HCT116 (cell line): ENCODE measurements at places on chromosomes 12 and 14.
A peak's percentile ranks its signal among the peaks of the same experiment; 100 is the strongest.

GRCh38 chr12:52169886-52170285 lies 21.9 kb downstream of the KRT80 start:
- no peak for DNase-seq

- DNase-seq = peak; percentile 47
Observed at GRCh38 chr14:103546652-103547454, 15.6 kb downstream of the BAG5 start.

GRCh38 chr12:94962670-94963069 lies 40.8 kb downstream of the NDUFA12 start:
- no peak for DNase-seq

GRCh38 chr12:133057446-133057845 lies 20.1 kb downstream of the ZNF84 start:
- no peak for DNase-seq

DNA sequence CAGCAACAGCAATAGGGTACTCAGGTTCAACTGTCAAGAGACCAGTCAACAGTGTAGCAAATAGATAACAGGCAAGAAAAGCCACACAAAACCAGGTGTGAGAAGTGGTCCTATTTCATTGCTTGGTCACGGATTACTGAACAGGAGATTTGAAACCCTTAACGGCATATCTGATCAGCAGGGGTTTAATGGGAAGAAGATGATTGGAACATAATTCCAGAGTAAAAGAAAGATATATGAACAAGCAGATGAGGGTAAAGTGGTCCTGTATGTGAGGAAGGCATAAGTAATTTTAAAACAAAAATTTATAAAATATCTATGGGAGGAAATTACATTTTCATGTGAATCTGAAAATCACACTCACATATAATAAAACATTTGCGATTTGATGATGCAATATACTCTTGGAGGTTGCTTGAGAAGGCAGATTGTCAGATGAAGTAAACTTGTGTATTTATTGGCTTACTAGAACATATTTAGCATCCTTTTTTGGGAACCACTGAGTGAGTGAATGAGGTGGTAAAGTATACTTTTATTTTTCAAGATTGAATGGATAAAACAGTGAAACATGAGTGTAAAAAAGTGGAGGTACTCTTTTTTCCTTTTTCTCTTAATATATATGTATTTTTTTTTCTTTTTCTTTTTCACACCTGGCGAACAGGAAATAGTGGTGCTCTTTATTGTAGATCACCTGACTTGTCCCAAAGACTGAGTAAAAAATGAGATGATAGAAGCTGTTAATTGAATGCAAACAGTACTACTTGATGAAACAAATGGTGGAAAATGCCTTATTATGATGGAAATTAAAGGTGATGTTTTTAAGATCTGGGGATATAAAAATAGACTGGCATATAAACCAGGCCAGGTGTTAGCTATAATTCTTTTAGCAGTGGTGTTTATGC lies 21.6 kb upstream of the SDR39U1 start:
- DNase-seq = no peak

- no peak for DNase-seq
Observed at GRCh38 chr12:124763594-124763979, 100.1 kb downstream of the SCARB1 start.

DNA sequence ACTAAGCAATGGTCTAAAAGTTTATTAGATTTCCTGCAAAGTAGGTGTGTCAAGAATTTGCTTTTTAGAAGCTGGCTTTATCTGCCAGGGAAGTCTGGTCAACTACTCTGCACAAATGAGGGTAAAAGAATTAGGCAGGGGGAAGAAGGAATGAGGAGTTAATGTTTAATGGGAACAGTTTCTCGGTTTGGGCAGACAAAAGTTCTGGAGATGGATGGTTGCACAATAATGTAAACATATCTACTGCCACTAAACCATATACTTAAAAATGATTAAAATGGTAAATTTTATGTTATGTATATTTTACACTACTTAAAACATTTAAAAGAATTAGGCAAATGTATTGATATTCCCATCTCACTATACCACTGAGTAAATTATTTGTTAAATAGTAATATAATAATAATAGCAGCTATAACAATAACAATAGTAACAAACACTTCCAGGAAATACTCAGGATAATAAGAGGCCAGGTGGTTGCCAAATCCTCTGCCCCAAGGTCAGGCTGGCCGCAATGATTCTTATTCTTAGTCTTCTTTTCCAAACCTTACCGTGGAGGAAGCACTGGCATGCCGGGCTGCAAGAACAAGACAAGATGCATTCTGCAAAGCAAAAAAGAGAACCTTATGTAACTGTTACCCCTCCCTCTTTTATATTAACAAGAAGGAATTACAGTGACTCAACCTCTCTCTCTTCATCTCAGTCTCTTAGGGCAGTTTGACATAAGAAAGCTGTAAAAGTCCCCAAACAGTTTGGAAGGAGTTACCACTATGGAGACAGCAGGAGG lies 13.9 kb downstream of the CS start:
- DNase-seq = no peak

GRCh38 chr14:53016919-53017318 lies 66.1 kb upstream of the FERMT2 start:
- DNase-seq = no peak

DNA sequence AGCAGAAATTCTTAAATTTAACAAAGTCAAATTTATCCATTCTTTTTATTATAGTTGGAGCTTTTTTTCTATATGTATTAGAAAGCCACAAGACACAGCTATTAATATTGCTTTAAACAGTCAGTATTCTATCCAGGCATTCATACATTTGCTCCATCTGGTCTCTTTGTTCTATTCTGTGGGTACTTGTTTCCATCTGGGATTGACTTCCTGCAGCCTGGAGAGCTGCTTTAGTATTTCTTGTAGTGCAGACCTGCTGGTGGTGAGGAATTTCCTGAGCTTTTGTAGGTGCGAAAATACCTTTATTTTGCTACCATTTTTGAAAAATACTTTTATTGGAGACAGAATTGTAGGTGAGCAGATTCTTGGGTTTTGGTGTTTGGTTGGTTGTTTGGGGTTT lies 29.0 kb downstream of the CCDC60 start:
- DNase-seq = no peak

- DNase-seq = no peak
Observed at GRCh38 chr14:74302152-74302628, 544 bp downstream of the ABCD4 start.
